ENCODE measurements at places on chromosomes 2 and 18.

DNA sequence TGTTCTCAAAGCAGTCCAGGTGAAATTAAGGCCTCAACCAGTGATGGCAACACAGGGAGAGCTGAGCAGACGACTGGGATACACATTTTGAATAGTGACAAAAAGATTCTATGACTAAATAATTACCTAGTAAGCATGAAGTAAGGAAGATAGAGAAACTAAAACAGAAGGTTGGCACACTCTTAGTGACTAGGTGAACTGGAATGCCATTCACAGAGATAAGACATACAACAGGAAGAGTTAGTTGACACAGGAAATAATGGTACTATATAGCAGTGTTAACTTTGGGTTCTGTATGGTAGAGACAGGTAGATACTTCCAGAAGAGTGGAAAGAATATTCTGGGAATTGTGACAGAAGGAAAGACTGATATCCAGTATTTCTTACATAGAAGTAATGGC is 181.8 kb upstream of the NT5C1B start:
- DNase-seq = no peak

DNA sequence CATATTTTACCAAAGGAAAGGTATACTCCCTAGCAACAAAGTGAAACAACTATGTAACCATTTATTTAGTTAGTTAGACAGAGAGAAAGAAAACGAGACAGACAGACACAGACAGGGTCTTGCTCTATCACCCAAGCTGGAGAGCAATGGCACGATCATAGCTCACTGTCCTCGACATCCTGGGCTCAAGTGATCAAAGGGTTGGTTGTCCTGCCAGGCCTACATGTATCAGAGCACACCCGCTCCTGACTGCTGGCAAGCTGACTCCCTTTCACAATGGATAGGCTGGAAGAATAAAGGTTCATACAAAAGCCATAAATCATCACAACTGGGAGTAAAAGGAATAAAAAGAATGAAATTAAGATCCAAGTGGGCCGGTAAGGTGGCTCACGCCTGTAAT is 53.5 kb downstream of the ATL2 start:
- DNase-seq = no peak

DNA sequence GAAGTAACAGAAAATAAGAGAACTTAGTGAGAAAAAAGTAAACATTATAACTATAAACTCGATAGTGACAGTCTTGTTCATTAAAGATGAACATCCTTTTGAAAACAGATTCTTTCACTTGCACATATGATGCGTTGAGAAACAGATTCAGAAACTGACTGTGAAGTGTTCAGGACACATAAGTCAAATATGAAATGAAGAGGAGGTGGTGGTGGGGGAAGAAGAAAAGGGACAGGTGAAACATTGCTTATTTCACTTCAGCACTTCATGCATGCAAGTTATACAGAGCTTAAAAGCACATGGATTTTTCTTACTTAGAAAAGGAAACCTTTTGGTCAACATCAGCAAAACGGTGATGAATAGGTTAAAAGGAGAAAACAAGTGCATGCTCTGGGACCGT is 42.5 kb downstream of the STAT4 start:
- DNase-seq = no peak

GRCh38 chr2:166091439-166091838 is 36.4 kb downstream of the SCN1A start:
- DNase-seq = no peak

DNA sequence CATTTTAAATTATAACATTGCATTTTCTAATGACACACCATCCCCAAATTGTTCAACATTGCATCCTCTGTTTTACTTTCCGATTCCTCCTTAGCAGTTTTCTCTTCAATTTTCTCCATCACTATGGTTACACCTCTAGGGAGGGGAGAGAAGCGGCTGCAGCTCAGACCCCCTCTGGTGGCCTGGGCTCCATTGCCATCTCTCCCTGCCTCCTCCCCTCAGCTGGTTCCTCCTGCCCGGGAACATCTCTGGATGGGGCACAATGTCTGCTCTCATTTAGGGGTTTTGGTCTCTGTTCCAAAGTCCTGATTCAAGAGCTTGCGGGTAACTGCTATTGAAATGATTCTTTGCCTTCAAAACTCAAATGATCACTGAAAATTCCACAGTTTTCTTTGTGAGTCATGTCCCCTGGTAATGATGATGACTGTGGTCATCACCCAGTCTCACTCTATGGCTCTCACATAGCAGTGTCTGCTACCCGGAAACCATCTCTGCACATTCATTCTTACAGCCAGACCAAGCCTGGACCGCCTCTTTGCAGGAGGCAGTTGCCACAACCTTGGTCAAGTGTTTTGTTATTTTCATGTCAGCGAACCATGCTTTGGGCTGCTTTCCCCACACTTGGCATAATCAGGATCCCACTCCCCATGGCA is 263.9 kb downstream of the ALPK2 start:
- DNase-seq = no peak

DNA sequence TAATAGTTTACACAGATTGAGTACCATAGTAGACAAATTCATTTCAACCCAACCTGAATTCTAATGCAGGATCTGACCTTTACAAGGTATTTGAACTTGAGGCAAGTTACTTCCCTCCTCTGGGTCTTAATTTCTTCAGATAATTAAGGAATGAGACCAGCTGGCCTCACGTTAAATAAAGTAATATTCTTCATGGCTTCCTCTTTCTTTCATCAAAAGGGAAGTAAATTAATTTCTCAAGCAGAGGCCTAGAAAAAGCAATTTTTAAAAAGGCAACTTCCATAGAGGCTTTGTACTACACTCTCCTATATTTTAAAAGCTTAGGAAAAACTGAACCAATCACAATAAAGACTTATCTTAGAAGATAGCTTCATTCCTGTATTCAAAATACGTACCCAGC is 109.2 kb downstream of the EXOC6B start:
- no peak for DNase-seq

DNA sequence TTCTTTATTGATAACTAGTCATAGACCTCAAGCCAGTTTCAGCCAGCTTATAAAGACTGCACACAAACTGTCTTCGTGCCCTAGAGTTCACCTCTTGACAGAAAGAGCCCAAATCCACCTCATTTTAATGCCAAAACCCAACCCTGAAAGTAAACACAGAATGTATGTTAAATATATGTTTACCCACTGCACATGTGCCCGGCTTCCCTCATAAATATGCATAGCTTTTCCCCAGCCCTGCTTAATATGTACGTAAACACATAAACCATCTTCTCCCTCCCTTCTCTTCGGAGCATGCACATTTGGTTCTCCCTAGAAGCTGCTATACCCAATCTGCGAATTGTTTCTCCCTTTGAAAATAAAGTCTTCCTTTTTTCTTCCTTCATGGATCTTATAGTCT is 73.9 kb upstream of the XIRP2 start:
- DNase-seq = no peak

- DNase-seq = no peak
Observed at GRCh38 chr18:3498698-3499471, 48.9 kb downstream of the TGIF1 start.

GRCh38 chr2:53535234-53535840 is 232.3 kb upstream of the CHAC2 start:
- no peak for DNase-seq

DNA sequence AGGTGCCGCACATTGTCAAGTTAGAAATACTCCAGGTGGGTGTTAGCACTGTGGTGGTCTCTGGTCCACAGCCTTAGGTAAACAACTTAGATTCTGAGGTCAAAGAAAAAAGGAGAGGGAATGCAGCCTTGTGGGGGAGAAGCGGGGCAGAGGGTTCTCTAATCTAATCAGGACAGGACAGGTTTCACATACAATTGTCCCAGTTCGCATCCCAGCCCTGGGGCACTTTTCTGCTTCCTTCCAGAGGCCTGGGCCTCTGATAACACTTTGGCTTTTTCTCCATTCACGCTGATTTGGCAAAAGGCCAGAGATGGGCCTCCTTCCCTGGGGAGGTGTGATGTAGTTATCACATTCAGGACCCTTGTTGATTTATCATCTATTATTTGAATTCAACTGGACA is 32.5 kb downstream of the SLC1A4 start:
- no peak for DNase-seq

DNA sequence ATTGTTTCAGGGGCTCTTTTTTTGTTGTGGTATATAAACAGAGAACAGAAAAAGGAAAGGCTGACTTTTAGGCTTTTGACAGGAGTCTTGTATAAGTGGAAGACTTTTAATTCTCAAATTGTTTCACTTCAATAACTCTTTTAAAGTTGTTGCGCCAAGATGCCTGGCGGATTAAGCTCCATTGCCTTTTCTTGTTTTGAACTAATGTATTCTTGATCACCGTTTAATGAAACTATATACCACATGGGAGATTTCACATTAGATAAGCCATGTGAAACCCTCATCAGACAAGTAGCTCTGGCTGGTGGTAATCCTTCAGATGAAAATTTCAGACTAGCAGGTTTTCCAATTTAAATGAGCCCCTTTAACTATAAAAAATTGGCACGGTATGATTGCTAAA is 257.4 kb downstream of the CCDC178 start:
- no peak for DNase-seq

DNA sequence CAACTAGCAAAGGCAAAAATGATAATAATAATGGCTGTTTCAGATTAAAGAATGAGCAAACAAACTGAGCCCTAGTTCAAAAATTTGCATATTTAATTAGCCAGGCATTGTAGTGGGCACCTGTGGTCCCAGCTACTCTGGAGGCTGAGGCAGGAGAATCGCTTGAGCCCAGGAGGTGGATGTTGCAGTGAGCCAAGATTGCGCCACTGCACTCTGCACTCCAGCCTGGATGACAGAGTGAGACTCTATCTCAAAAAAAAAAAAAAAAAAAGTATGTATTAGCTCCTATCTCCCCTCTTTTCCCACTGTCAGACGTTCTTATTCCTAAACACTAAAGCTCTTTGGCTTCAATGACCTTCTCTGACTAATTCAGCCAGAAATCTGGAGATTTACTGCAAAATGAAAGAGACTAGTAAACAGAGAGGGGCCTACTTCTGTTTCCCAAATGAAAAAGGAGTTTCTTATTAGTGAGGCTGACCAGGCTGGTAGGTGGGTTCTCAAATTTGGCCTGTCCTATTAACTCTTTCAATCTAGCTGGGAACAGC is 3.9 kb upstream of the SRBD1 start:
- DNase-seq = no peak

DNA sequence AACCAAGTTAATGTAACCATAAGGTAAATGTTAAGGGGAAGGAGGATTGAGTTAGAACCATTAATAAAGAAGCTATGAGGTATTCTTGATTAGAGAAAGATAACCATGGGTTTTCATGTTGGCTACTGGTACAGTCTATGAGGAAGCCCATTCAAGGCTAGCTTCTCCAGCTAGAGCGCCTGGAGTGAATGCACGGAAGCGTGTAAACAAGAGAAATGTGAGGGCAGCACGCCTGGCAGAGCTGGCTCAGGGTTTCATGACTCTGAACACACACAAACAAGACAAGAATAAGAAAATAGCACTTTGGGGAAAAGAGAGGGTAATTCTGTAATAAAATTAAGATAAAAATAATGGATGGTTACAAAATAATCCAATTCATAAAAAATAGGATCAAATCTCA is 255.3 kb downstream of the PDE11A start:
- no peak for DNase-seq

GRCh38 chr18:45686891-45687611 is 36.9 kb upstream of the SLC14A1 start:
- DNase-seq = no peak

- DNase-seq = no peak
Observed at GRCh38 chr2:4174796-4175195, 471.4 kb downstream of the DCDC2C start.

- DNase-seq = no peak
Observed at GRCh38 chr2:230764346-230764745, 51.7 kb downstream of the CAB39 start.

DNA sequence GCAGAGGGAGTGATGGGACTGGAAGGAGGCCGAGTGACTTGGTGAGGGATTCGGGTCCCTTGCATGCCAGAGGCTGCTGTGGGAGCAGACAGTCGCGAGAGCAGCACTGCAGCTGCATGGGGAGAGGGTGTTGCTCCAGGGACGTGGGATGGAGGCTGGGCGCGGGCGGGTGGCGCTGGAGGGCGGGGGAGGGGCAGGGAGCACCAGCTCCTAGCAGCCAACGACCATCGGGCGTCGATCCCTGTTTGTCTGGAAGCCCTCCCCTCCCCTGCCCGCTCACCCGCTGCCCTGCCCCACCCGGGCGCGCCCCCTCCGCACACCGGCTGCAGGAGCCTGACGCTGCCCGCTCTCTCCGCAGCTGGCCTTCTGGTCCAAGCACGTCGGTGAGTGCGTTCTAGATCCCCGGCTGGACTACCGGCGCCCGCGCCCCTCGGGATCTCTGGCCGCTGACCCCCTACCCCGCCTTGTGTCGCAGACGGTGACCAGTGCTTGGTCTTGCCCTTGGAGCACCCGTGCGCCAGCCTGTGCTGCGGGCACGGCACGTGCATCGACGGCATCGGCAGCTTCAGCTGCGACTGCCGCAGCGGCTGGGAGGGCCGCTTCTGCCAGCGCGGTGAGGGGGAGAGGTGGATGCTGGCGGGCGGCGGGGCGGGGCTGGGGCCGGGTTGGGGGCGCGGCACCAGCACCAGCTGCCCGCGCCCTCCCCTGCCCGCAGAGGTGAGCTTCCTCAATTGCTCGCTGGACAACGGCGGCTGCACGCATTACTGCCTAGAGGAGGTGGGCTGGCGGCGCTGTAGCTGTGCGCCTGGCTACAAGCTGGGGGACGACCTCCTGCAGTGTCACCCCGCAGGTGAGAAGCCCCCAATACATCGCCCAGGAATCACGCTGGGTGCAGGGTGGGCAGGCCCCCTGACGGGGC is 4.6 kb downstream of the PROC start:
- no peak for DNase-seq

DNA sequence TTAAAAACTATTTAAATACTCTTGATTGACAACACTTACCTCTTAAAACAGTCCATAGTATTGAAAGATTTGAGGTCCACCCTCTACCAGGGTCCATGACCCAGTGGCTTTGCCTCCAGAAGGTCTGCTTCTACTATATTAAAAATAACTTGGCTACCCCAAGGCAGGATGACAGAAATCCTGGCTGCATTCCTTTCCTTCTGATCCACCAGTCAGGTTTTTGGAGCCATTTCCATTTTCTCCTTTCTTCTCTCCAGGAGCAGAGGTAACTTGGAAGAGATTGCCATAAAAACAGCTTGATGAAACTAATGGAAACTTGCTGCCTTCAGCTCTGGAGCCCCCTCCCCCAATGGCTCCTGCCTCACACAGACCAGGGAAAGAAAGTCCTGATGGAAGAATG is 2.6 kb upstream of the FAM171B start:
- no peak for DNase-seq

- no peak for DNase-seq
Observed at GRCh38 chr2:17259613-17260012, 258.6 kb downstream of the RAD51AP2 start.
